Anterior cingulate cortex (tissue), 58 donors: ENCODE measurements at places on chromosomes 5 and 9.

DNA sequence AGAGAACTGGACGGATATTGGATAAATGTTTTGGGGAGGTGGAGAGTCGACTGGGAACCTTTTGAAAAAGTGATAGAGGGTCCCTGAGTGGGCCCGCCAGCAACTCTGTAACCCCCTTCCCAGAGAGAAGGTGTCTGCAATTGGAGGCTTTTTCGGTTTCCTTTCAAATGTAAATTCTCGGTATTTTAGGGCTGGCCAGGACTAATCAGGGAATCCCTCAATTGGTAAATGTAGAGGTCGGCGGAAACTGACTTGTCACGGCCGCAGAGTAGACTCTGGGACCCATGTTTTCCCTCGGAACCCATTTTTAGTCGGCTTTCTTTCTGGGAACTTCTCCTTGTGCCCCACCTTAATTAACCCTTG, 524 bp downstream of the CCNB1 start:
- no peak for DNase-seq

DNA sequence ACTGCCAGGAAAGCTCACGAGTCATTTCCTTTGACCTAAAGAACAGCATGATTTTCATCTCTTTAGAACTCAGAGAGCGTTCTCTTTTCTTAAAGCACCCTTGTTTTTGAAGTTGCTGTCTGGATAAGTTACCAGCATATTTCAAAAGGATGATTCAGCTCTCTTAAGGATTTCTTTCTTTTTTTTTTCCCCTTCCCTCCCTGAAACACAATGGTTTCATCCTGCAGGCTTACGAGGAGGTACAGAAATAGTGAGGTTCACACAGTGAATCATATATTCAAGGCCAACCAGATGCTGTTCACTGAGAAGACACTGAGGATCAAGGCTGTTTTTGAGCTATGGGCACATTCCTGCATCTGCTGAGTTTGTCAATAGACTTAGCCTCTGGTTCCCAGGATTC, 257.2 kb downstream of the KIF4B start:
- no peak for DNase-seq

GRCh38 chr5:110702704-110703103, 23.8 kb downstream of the TMEM232 start:
- no peak for DNase-seq

- no peak for DNase-seq
These were observed 15.9 kb downstream of the CYSTM1 start for GRCh38 chr5:140190872-140191218.

- DNase-seq: no peak
These were observed 30.5 kb downstream of the TRIO start for GRCh38 chr5:14173377-14174229.

DNA sequence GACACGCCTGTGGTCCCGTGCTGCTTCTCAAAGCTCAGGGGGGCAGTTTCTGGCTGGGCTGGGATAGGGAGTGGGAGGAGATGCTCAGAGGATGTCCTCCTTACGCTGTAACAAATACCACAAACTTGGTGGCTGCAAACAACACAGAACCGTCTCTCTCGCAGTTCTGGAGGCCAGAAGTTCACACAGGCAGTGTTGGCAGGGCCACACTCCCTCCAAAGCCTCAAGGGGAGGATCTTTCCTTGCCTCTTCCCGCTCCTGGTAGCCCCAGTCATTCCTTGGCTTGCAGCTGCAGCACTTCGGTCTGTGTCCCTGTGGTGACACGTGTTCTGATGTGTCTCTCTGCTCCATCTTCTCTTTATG, 10.4 kb upstream of the ORM1 start:
- no peak for DNase-seq

GRCh38 chr9:87787735-87788134, 61.8 kb downstream of the CTSL start:
- DNase-seq: no peak

DNA sequence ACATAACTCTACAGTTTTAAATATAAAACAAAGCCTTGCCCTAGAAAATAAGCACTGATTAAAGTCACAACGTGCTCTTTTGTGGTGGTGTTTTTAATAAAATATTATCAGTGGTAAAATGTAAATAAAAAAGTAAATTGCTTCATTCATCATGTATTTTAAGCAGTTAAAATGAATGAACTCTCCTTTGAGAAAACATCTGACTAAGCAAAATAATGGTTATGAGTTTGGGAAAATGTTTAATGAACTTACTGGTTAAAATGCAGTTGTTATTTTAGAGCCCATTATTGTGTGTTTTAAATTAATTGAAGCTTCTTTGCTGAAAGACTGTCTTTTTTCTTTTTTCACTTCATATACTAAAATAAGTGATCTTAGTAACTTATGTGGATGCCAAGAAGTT, 1007.5 kb upstream of the ARRDC3 start:
- DNase-seq: no peak

DNA sequence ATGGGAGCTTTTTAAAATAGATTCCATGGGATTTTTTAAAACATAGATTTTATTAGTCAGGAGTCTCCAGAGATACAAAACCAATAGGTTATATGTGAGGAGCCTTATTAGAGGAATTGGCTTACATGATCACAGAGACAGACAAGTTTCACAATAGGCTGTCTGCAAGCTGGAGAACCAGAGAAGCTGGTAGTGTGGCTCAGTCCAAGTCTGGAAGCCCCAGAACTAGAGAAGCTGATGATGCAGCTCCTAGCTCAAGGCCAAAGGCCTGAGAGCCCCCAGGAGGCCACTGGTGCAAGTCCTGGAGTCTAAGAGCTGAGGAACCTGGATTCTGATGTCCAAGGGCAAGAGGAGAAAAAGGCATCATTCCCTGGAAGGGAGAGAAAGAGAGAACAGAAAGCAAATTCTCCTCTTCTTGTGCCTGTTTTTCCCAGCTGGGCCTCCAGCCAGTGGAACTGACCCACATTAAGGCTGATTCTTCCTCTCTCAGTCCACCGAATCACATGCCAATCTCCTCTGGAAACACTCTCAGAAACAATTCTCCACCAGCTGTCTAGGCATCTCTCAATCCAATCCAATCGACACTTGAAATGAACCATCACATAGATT, 59.3 kb downstream of the AHRR start:
- no peak for DNase-seq

GRCh38 chr9:97548379-97548778, 46.9 kb downstream of the TMOD1 start:
- DNase-seq: no peak

DNA sequence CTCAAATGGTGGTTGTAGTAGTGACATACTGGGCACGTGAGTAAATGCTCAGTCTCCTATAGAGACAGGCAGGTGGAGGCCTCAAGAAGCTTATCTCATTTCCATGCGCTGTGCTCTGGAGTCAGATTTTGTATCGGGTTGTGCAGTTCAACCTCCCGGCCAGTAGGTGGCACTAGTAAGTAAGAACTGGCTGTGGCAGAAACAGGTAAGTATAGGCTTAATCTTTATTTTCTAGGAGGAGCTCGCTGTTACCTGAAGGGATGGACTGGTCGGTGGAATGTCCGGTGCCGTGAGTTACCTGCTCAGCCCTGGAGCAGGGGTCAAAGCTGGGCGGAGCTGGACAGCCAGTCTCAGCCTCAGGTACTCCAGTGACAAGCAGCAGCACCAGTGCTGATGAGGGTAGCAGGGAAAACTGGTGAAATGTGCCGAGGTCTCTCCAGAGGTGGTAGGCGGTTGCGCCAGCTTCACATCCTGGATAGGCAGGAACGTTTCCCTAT, 880.1 kb upstream of the SEMA6A start:
- no peak for DNase-seq

DNA sequence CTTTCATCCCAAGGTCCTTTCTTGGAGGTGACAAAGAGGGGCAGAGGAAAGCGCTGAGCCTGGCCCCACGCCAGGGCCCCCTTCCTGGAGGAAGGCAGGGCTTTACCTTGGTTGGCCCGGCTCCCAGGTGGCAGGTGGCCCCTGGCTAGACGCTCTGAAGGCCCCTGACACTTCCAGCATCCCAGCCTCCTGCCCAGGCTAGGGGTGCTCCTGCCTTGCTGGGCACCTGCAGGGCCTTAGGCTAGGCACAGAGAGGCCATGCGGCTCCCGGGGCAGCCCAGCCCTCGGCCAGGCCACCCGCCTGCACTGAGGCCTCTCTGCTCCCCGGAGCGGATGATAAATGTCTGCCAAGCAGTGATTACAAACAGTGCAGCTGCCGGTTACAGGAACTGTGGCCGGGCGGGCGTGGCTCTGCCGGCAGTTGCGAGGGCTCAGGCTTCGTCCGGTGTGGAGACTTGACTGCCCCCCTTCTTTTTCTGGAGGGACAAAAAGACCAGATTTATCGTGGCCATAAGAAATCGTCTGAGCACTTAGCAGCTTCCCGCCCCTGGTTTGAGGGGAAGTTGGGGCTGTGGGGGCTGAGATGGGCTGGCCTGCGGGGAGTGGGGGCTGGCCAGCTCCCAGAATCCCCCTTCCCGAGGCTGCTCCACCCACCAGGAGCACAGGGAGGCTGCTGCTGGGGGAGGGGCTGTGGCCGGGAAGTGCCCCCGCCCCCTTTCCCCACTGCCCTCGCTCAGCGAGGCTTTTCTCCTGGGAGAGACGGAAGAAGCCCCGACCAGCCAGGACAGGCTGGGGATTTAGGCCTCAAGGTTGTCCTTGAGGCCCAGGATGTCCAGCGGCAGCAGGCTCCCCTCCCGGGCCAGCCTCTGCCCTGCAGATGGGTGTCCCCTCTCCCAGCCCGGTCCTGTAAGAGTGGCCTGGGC, 31.6 kb upstream of the UBAC1 start:
- no peak for DNase-seq

DNA sequence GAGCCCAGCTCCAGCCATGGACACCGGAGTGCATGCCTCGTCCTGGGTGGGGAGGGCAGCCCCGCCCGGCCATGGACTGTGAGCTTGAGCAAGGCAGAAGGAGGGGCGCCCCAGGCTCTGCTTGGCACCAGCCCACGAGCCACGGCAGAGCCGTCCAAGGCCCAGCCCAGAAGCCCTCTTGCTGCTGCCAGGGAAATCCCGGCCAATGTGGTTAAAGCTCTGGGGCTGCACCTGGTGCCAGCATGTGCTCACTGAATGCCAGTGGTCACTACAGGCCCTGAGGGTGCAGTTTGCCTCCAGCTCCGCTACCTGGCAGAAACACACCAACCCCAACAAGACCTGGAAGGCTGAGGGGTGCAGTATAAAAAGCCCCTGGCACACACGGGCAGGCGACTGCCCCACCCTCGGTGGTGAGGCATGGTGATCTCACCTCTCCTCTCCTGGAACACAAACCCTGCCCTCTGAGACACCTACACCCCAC, 11.8 kb downstream of the BRD3 start:
- DNase-seq: no peak

DNA sequence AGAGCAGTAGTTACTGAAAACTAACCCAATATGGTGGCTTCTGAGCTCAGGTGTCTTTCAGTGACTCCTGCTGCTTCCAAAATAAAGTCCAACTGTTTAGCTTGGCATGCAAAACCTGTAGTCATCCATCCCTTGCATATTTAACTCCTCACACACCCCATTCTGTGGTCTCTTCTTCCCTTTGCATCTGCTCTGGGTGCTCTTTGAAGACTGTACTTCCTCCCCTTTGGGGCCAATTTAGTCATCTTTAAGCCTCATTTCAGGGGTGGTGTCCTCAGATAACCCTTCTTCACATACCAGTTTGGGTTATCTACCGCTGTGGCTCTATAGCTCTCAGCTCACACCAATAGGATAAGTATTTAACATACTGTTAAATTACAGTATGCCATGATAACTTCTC, 209.9 kb upstream of the DMRT1 start:
- no peak for DNase-seq

DNA sequence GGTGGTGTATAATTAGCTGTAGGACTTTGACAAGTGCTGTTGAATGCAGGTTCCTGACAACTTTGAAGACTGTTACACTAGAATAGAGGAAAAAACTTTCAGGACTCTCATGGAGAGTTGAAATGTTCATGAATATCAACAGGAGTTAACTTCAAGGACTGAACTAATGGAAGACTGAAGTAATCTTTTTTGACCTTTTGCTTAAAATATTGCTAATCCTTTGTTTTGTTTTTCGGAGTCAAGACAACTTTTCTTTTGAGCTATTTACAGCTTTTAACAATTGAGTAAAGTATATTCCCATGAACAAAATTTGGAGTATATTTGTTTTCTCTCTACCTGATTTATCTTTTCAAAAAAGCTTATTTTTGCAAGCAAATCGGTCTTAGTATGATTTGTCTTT, 34.1 kb upstream of the MTMR12 start:
- no peak for DNase-seq

DNA sequence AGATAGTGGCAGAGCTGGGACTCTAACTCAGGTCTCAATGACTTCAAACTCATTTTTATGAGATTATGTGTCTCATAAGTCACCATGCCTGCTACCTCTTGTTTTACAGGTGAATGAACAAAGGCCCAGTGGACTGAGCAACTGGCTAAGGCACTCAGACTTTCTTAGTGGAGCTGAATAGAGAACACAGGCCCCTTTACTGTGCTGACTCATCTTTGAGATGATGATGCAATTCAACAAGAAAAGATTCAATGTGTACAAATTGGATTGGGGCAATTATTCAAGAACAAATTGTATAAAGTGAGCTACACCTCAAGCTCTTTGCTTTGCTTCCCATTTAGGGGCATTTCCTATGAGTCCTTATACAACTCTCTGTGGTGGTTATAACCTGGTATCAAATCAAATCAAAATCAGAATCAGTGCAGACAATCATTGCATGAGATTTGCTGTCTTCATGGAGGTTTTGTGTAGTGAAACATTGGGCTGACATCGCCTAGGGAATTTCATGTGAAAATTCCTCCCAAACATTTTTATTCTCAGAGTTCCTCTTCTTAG, 84.3 kb upstream of the PPP2R2B start:
- DNase-seq: no peak

DNA sequence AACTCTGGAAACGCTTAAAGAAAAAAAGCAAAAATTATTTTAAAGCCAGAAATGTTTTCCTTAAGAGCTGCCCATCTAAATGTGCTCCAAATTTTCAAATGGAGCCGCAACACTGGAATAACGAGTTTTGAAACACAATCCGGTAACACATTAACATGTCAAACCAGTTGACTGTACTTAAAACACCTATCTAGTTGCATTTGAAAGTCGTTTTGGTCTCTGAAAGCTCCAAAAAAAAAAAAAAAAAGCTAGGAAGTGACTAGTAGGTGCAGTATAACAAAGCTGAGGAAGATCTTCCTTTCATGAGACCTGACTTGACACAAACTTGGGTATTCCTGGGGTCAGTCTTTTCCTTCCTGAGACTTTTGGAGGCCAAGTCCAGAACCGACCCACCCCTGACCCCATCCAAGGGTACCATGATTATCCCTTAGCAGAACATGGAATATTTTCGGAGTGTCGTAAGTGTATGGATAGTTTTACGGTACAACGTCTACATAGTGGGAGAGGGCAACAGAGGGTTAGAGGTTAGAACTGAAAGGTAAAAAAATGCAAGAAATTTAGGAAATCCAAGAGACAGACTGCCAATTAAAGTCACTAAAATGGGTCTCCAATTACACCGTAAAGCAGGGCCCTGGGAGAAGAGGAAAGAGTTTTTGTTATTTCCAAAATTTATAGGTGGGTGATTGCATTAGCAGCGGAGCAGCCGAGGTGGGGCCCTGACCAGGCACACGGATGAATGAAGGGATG, 812 bp downstream of the CETN3 start:
- no peak for DNase-seq

GRCh38 chr5:55850839-55851674, at the start of gene IL31RA:
IL31RA (plus strand) TSS chr5:55851357; CDS start chr5:55851571, 214 bp downstream.
- no peak for DNase-seq

- DNase-seq: no peak
These were observed 1.6 kb upstream of the RGS3 start for GRCh38 chr9:113461943-113462342.
